CD4-positive, alpha-beta T cell treated with Interleukin-2 at 100 ng/mL for 4 hours (primary cell): ENCODE measurements at places on chromosomes 4 and X.

- DNase-seq, result no peak
These were observed 16.2 kb downstream of the PRKX start for GRCh38 chrX:3697220-3697684.

GRCh38 chrX:153885968-153886903, at the start of gene L1CAM:
TSS of gene L1CAM (minus strand) at chrX:153886173. CDS start at chrX:153875836, 10,337 bp downstream.
- peak; percentile 7 for DNase-seq

GRCh38 chr4:171812665-171813525, at the start of gene GALNTL6:
TSS of gene GALNTL6 (plus strand) at chr4:171813404.
- no peak for DNase-seq

DNA sequence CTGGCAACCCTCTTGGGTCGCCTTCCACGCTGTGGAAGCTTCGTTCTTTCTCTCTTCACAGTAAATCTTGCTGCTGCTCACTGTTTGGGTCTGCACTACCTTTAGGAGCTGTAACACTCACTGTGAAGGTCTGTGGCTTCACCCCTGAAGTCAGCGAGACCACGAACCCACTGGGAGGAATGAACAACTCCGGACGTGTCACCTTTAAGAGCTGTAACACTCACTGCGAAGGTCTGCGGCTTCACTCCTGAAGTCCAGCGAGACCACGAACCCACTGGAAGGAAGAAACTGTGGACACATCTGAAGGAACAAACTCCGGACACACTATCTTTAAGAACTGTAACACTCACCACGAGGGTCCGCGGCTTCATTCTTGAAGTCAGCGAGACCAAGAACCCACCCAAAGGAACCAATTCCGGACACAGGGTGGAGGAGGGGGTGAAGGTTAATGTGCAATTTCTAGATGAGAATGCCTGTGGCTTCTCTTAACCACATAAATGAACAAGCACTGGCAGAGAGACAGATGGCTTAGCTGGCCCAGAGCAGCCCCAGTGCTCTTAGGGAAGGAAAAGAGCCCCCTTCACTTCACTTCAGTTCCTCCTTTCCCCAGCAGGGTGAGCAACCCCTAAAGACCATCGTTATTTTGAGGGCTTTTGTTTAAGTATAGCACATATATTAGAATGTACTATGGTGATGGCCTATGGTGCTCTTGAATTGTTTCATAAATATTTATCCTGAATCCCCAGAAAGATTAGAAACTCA, 73.0 kb downstream of the LUZP4 start:
- no peak for DNase-seq

- DNase-seq, result no peak
These were observed 119.0 kb downstream of the APBB2 start for GRCh38 chr4:41095192-41095872.

DNA sequence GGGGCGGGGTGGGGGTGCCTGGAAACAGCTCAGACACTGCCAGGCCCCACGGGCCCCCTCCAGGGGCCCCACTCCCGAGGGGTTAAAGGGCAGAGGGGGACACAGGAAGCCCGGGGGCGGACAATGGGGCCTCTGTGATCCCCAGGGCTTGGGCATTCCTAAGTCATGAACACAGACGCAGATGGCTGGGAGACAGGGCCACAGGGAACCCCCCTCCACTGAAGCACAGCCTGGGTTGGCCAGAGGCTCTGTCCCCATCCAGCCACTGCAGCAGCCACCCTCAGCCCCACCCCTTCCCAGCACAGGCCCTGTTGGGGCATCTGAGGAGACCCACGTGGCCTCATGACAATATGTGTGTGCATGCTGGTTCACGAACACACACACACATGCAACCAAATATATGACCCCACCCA, 3.9 kb downstream of the L1CAM start:
- no peak for DNase-seq

- peak; percentile 38 for DNase-seq
These were observed 183.3 kb downstream of the KDR start for GRCh38 chr4:54941994-54942552.

- peak; percentile 2 for DNase-seq
These were observed 561 bp downstream of the IRAK1 start for GRCh38 chrX:154019061-154019621.

DNA sequence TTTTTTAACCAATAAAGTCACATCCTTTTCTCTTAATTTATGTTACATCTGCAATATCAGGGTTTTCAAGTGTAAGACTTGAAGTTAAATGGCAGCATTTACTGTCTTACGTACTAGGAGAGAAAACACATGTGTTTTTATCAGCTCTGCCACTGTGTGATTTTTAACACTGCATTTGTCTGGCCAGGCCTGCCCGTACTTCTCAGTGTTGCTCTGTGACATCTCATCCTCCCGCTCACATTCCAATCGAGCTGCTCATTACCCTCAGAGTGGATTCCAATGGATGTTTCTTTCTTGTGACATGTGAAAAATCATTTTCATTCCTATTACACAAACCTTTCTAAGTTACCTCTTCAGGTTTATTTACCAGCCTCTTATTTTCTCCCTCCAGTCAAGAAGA, 420.3 kb downstream of the FAT4 start:
- DNase-seq, result no peak

GRCh38 chr4:37066159-37066558, 178.4 kb upstream of the NWD2 start:
- no peak for DNase-seq

DNA sequence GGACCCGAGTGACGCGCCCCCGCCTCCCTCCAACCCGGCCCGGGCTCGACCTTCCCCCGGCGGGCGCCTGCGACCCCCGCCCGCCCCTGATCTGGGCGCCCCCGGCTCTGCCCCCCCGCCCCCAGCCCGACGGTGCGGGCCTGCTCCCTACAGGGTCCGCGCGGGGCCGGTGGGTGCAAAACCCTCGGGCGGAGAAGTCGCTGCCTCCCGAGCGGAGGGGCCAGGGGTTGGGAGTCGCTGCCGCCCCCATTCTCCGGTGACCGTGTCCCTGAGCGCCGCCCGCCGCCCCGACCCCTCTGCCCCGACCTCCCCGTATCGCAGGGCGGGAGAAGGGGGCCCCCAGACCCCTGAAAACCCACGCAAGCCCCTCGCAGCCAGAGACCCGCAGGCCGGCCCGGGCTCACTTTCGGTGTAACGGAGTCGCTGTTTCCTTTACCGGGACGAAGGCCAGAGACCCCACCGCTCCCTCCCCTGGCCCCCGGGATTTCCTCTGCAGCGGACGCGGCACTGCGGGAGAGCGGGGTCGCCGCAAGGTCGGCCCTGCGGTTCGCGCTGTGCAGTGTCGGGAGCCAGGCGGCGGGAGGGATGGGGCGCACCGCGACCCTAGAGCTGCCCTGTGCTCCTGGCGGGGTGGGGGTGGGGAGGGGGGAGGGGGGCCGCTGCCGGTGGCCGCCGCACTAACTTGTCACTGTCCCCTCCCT, 729 bp upstream of the CPLX1 start:
- DNase-seq, result no peak

DNA sequence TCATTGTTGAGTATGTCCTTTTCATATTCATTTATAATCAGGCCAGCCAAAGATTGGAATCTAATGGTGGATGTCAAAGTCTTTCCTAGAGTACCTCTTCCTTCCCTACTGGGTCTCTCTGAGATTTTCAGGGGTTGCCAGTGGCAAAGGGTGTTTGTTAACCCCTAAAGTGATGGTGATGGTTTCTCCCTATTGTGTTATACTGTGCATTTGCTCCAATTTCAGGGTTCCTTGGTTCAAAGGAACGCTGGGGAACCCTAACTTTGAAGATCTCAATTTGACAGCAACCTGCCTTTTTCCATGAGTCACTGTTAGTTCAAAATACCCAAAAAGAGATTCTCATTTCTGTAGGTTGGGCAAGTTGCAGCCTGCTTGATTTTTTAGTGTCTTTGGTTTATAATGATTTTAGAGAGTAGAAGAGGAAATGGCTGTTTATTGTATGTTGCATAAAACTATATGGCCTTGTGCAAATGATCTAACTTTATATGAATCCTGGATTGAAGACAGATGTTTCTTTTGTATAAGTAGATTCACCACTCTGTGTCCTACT, 23.0 kb downstream of the GAB1 start:
- no peak for DNase-seq

DNA sequence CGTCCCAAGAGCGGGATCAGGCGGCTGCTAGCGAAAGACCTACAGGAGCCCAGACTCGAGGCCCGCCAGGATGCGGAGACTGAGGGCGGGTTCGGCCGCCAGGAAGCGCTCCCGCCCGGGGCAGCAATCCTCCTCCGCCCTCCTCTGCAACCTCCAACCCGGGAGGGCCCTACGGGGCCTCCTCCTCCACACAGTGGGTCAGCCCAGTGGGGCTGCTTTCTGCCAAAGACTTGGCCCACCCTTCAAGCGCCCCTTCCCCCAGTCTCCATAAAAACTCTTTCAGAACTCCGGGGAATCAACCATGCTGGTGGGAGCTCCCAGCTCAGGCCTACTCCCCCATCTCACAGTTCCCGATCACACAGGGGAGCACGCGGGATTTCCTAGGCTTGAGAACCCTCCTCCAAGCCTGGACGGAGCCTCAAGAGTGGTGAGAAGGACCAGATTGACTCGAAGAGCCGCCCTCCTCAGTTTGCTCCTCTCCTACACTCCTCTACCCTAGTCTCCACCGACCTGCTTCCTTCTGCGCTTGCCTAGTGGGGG, 77.5 kb downstream of the RLIM start:
- DNase-seq, result no peak

DNA sequence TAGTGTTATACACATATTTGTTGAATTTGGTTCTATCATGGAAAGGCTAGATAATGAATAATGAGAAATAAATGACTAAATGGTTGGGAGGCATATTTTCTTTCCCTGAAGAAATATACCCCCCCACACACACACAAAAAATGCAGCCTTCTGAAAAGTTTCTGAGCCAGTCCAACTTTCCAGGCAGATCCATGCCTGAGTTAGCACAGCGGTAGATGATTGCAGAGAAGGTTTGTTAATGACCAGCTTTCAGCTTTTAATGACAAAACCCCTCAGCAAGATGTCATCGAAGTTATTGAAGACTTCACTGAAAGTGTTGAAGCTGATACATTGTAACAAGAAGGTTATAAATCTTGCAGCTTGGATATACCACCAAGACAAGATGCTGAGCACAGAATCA, 61.4 kb downstream of the GBA3 start:
- no peak for DNase-seq

DNA sequence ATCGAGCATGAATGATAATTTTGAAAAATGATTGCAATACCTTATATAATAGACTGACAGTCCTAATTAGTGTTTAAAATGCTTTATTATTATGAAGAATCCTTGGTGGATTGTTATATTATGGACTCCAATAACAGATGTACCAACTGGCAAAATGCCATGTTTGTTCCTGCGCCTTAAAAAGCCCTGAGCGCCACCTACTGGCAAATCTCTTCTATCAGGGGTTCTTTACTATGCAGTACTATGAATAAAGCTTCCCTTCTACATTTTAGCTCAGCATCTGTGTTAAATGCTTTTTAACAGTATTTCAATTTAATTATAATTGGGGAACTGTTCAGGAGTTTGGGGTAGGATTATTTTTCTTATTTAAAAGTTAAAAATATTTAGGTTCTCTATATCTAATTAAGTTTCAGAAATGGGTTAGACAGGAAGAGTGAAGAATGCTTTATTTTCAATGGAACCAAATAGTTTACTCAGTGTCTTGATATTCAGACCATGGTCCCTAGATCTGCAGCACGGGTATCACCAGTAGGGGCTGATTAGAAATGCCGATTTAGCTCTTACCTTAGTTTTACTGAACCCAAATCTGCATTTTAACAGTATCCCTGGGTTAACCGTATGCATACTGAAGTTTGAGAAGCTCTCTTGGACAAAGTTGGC, 20.0 kb downstream of the CFAP97 start:
- DNase-seq, result peak; percentile 85
